H4 (cell line): ENCODE measurements at places on chromosomes 6 and 20. TPM values are rescaled to one million over a fixed set of nuclear protein-coding genes. Genes with fewer than 3 reads are reported as not detected.

DNA sequence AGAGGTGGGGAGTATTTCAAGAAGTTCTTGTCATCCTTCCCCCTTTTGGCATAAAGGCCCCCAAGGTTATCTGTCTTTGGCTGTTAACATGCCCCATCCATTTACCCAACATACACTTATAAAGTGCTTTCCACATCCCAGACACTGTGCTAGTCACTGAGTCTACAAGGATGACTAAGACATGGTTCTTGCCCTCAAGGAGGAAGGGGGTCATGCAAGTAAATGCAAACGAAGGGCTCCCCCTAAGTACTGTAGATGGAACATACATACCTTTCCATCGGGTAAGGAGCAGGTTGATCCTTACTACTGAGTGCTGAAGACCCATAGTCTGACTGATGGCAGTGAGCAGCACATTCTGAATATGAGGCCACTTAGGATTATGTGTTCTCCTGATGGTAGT, 38.3 kb downstream of the HECA start:
- DNase-seq, result no peak

DNA sequence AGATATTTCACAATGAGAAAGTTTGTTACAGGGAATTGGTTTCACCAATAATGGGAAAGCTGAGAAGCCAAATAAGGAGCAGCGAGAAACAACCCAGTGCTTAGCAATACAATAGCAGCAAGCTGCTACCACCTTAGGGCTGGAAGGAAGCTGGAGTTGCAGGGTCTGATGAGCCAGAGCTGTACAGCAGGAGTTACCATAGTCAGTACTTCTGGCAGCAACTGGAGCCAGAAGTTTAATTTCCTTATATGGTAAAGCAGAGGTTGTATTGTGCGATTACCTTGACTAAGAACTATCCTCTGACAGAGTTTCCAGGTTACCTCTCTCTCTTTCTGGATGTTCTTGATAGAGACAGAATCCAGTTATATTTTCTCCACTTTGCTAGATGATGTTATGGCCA, 137.1 kb upstream of the OLIG3 start:
- no peak for DNase-seq

SERPINB6 gene
- 107 and 115 TPM in 2 replicates for total RNA-seq

TREM1 gene
- total RNA-seq, result 0.52 TPM in 1 of 2 replicates, not detected in the other

BPIFB4 gene
- total RNA-seq, result not detected in 2 replicates
